Right hindlimb (tissue), 1 donor: ENCODE measurements at places on chromosomes 5 and 9.

GRCh38 chr5:168291964-168292785, 730 bp downstream of the WWC1 start:
- DNase-seq = peak; percentile 38

- DNase-seq = no peak
Observed at GRCh38 chr9:112120439-112120925, 54.6 kb downstream of the SUSD1 start.

- no peak for DNase-seq
Observed at GRCh38 chr5:948472-949274, 56.0 kb downstream of the TRIP13 start.

GRCh38 chr5:58357121-58357520, 102.8 kb downstream of the PLK2 start:
- DNase-seq = no peak

DNA sequence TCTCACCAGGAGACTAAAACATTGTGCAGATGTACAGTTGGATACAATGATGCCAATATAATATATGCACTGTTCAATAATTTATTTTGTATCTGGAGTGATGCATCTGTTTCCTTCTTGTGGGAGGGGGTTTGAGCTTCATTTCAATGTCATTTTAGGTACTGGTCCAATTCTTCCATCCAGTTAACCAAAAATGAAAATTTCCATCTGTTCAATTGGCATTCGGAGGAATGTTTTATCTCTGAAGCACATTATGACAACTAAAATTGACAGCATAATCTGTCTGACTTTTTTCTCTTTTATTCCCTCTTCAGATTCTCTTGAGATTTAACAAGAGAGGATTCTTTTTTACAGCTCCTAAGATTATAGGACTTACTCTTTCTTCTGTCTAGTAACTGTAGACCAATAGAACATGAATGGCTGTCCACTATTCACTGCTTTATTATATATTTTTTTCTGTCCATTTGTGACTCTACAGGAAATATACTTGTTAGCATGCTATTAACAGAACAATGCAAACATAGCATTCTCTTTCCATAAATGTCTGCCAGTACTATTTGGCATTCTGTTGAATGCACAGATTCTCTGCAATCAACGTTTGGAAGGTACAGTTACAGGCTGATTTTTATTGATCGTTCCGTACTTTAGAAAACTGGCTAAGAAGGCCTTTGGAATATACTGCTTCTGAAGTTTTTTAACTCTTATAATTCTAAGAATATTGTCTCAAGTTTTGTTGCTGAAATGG, 57.8 kb downstream of the NDUFAF2 start:
- no peak for DNase-seq

- no peak for DNase-seq
Observed at GRCh38 chr5:95379133-95379532, 12.0 kb upstream of the FAM81B start.

DNA sequence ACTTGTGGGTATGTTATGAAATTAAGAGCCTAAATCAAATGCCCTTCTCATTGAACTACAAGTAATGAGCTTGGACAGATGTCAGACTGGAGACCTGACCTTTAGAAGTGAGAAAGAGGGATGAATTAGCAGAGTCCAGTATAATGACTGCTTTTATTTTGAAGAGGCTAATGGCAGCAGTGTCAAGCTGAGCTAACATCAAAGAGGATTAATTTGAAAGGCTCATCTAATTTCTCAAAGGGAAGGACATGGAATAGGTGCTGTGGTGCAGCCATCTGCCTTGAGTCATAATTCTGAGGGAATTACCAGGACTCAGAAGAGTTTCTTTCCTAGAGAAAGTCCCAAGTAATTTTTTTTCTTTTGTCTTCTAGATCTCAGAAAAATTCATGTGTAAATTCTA, 57.6 kb downstream of the FAM81B start:
- DNase-seq = no peak

- no peak for DNase-seq
Observed at GRCh38 chr9:116736399-116737151, 49.5 kb downstream of the TRIM32 start.

- peak; percentile 87 for DNase-seq
Observed at GRCh38 chr9:136631038-136632000, 31.4 kb upstream of the EGFL7 start.

DNA sequence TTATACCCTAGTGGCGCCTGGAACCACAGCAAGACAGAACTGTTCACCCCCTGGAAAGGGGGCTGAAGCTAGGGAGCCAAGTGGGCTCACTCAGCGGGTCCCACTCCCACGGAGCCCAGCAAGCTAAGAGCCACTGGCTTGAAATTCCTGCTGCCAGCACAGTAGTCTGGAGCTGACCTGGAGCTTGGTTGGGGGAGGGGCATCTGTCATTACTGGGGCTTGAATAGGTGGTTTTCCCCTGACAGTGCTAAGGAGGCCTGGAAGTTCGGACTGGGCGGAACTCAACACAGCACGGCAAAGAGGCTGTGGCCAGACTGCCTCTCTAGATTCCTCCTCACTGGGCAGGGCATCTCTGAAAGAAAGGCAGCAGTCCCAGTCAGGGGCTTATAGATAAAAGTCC, 19.5 kb downstream of the BTNL3 start:
- no peak for DNase-seq

DNA sequence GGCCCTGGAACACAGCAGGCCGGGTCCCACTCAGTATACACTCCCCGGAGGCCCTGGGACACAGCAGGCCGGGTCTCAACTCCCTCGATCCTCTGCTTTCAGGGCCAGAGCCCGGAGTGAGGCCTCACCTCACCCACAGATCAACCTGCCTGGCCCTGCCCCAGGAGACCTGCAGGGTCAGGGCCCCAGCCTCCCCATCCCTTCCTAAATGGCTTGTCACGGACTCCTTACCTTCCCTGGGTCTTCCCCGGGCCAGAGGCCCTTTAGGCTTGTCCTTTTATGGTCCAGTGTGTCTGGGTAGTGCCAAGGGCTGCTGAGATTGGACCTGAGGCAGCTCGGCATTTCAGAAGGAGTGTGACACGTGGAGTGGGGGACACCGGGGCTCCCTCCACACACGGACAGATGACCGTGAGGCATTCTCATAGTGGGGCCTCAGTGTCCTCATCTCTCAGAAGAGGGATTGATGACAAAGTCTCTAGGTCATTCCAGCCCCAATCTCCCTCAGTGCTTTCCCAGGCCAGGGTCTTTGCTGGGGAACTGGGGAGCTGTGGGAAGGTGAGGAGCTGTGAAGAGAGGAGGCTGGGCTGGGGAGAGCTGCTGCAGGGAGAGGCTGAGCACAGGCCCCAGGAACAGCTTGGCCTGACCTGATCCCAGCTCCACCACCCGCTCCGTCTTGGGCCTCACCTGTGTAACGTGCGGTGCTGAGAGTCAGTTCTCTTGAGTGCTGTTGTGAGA, 18.0 kb upstream of the PLEKHG4B start:
- no peak for DNase-seq

- no peak for DNase-seq
Observed at GRCh38 chr9:72599874-72600534, 78.6 kb downstream of the TMC1 start.

DNA sequence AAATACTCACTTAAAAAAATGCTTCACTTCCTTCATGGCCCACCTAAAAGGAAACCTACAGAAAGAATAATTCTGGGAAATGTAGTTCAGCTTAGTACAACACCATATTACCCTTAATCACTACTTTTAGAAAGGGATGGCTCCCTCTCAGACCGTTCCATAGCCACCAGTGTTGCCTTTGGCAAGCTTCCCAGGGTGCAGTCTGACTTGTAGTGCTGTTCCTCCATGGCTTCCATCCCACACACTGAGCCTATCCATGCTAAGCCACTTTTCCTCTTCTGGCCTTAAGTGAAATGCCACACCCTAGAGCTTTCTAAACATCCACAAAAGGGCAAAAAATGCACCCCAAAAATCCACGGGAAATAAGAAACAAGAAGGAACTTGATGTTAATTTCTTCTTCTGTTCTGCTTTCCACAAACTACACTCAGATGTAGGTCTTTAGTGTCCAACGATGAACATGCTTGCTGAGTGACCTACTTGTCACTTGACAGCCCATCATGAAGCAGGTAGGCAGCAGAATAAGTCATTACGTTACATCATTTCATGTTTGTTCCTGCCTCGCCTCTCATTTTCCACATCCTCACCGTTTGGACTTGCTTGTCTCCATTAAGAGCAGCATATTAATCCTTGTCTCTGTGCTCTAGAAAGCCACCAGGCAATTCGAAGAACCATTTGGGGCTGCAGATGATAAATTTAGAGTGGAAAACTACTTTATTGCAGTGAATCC, 391.1 kb upstream of the GRAMD2B start:
- peak; percentile 51 for DNase-seq

- peak; percentile 24 for DNase-seq
Observed at GRCh38 chr5:161547738-161548486, 1.4 kb upstream of the GABRB2 start.

GRCh38 chr9:131403493-131403773, 9.5 kb downstream of the PRRC2B start:
- DNase-seq = no peak

DNA sequence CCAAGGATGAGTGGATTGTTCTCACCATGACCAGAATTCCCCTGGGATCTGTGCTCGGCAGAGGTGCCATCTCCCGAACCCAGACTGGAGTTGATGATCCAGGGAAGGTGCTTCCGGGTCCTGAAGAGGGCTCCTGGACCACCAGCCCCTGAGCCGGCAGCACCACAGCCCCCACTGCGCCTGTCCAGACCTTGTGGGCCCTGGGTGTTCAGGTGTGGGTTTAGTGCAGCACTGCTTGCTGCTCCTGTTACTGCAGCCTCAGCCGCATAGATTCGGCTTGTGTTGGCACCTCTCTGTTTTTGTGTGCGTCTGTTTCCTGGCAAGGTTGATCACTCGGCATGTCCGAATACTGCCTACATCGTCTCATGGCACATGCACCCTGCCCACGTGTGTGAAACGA, 16.3 kb upstream of the NPM1 start:
- DNase-seq = no peak

DNA sequence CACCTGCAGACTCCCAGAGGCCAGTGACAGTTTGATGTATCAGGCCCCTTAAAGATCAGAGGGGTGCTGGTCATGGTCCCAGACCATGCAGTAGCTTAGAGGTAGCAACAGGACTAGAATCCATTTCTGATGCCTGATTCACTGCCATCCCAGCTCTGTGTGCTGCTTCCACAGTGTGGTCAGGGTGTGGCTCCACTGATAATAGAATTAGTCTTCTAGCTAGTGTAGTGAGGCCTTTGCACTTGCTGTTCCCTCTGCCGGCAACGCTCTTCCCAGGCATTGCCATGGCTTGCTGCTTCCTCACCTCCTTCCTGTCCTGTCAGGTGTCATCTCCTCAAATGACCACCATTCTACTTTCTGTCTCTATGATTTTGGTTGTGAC, 15.8 kb downstream of the PPARGC1B start:
- no peak for DNase-seq

GRCh38 chr9:129074106-129074505, 6.8 kb upstream of the DOLPP1 start:
- no peak for DNase-seq

- DNase-seq = no peak
Observed at GRCh38 chr5:133744051-133744959, 132.0 kb upstream of the FSTL4 start.

DNA sequence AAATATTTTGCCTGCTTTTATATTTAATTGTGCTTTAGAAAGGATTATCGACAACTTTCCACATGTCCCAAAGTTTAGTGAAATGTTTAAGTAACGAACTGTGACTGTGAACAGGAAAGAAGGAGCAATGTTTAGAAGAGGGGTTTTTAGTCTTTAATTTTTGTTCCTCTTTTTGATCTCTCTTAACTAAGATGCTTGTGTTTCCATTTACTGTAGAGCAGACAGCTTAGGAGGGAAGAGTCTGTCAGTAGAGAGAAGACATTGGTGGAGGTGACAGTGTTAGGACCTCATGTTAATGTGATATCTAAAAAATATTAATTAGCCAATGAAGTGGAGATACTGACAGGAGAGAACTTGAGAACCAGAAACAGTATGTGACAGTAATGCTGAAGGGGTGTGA, 92.2 kb downstream of the RASGRF2 start:
- DNase-seq = no peak

DNA sequence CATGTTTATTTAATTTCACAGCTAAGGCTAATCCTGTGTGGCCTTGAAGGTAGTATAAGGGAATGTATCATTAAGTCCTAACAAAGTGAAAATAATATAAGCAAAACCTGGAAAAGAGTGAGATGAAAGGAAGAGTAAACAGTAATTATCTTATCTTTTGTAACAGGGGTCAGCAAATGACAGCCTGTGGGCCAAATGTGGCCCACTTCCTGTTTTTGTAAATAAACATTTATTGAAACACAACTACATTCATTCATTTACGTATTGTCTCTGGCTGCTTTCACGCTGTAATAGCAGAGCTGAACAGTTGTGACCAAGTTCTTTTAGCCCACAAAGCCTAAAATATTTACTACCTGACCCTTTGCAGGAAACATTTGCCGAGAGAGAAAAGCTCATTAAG, 78.4 kb upstream of the HTR4 start:
- no peak for DNase-seq

GRCh38 chr9:106799152-106799551, 63.8 kb upstream of the ZNF462 start:
- no peak for DNase-seq

DNA sequence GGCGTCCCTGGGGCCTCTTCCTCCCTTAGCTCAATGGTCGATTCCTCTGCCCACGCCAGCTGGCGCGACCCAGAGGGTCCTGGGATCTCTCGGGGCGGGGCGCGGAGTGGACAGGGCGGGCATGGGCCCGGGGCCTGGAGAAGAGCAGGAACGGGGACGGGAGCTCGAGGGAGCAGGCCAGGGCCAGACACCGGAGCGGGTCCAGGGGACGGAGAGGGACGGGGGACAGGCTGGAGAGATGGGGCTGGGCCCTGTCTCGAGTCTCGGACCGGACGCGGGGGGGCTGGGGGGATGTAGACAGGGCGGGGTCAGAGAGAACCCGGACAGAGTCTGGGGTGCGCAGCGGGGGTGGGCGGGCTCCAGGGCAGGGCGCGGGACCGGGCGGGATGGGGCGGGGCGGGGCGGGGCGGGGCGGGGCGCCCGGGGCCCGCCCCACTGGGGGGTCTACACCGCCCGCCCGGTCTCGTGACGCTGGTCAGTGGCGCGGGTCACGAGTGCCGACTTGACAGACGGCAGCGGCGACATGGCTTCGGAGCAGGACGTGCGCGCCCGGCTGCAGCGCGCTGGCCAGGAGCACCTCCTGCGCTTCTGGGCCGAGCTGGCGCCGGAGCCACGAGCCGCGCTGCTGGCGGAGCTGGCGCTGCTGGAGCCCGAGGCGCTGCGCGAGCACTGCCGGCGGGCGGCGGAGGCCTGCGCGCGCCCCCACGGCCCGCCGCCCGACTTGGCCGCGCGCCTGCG, at the start of gene UAP1L1:
TSS of gene UAP1L1 (plus strand) at position 508 of the 738 bp plus-strand sequence. CDS start at position 524, 16 bp downstream.
- DNase-seq = peak; percentile 57

GRCh38 chr5:176535664-176536131, 1.5 kb downstream of the RNF44 start:
- no peak for DNase-seq

- DNase-seq = peak; percentile 75
Observed at GRCh38 chr9:83708515-83709158, 879 bp upstream of the UBQLN1 start.
